ENCODE measurements at places on chromosomes 2 and 18. TPM values are rescaled to one million over a fixed set of nuclear protein-coding genes. Genes with fewer than 3 reads are reported as not detected.

Gene ADAM23
- 17.2 TPM for total RNA-seq

Gene IL36B
- not detected for total RNA-seq

Gene TANC1
- total RNA-seq, result 7.5 TPM

Gene HOXD9
- total RNA-seq, result not detected

Gene VSNL1
- total RNA-seq, result 54.5 TPM

Gene LAMA1
- 95.4 TPM for total RNA-seq

Gene CYTIP
- 0.54 TPM for total RNA-seq

Gene CMPK2
- 0.31 TPM for total RNA-seq

DNA sequence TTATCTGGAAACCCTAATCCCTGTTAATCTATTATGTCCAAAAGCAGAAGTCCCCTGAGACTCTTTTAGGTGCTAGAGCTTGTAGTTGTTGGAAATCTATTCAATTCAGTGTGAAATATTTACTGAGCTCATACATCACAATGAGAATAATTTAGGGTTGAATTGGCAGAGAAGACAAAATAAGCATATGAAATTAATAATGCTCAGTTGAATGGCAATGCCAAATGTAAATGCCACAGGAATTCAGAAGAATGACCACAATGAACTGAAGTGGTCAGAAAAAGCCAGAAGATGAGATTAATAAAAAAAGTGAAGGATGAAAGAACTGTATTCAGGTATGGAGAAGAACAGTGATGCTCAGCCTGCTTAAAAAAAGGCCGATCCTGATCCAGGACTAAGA is 8.0 kb upstream of the STAT4 start:
- DNase-seq, result no peak

GRCh38 chr2:204069804-204070203 is 133.2 kb downstream of the ICOS start:
- no peak for DNase-seq

GRCh38 chr2:235658351-235659174 is 164.7 kb downstream of the AGAP1 start:
- peak; percentile 81 for DNase-seq

DNA sequence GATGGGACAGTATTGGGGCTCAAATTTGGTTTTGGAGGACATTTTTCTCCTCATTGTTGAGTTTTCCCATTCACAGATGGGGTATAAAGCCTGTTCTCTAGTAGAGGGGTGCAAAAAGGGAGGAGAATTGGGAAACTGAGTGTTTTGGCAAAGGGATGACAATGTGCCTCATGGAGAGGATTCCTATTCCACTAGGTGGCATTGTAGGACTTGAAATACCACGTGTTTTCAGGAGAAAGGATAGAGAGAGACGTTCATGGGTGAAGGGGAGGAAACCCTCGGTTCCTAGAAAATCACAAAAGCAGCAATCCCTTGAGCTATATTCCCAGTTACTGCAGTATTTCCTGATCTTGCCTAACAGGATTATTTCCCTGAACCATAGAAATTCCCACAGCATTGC is 113.7 kb upstream of the SRD5A2 start:
- peak; percentile 5 for DNase-seq

DNA sequence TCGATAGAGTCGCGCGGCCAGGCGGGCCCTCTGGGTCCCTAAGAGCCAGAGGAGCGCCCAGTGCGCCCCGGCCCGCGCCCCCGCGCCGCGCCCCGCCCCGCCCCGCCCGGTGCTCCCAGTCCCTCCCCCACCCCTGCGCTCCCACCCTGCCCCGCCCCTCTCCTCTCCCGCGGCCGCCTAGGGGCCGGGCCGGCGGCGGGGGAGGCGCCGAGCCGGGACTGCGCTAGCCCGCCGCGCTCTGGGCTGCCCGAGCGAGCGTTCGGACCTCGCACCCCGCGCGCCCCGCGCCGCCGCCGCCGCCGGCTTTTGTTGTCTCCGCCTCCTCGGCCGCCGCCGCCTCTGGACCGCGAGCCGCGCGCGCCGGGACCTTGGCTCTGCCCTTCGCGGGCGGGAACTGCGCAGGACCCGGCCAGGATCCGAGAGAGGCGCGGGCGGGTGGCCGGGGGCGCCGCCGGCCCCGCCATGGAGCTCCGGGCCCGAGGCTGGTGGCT is at the start of gene GPC1:
Gene GPC1, plus strand, starts transcription at position 207 of the 491 bp plus-strand sequence. Its CDS starts 256 bp downstream, at position 463.
- peak; percentile 94 for DNase-seq

DNA sequence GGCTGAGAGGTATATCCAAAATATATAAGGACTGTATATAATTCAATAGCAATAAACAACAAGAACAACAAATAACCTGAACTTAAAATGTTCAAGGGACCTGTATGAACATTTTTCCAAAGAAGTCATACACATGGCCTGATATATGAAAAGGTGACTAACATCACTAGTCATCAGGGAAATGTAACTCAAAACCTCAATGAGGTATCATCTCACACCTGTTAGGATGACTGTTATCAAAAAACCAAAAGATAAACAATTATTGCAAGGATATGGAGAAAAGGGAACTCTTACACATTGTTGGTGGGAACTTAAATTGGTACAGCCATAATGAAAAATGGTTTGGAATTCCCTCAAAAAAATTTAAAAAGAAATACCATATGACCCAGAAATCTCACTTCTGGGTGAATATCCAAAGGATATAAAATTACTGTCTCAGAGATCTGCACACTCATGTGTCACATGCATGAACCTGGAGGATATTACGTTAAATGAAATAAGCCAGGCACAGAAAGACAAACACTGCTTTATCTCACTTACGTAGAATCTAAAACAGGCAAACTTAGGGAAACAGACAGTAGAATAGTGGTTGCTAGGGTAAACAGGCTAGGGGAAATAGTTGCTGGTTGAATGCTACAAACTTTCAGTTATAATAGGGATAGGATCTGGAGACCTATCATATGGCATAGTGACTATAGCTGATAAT is 334.5 kb upstream of the MMADHC start:
- DNase-seq, result no peak

DNA sequence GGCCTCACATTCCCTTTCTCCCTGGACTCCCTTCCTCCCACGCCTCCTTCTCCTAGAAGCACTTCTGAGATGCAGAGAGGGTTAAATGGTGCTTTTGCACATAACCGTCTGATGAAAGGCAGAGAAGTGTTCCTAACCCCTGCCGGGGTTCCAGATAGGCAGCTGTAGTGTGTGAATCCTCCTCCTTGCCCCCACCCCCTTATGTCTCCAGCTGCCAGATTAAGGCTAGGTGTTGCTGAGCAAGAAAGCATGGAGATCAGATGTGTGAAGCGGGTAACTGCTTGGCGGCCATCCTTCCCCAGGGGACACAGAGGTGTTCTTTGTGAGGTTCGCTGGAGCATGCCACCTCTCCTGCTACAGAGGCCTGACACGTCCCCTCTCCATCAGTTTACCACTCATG is 88.3 kb downstream of the NRP2 start:
- no peak for DNase-seq

DNA sequence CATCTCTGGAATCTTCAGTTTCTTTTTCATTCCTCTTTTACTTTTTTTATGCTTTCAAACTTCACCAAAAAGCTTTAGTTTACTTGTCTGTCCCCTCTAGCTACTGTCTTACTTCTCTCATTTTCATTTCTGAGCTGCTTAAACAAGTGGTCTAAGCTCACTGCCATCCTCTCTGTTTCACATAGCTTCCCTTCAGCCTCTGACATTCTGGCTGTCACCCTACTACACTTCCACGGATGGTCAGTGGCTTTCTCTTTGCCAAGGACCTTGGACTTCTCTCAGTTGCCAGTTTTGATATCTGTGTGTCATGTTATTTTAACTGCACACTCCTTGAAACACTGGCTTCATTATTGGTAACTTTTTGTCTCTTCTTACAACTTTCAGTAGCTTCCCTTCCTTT is 176.1 kb downstream of the IKZF2 start:
- no peak for DNase-seq

DNA sequence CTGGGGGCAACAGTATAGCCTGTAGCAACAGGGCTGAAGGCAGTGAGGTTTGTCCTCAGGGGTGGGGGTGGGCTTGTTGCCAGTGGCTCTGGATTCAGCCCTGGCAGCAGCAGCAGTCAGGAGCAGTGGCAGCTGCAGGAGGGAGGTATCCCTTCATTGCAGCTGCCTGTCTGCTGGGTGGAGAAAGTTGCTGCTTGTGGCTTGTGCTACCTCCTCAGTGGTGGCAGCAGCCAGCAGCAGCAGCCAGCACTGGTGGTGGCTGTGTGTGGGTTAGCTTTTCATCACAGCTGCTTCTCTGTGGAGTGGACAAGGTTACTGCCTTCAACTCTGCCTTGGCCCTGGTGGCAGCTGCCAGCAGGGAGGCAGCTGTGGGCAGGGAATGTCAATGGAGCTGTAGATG is 94.9 kb downstream of the ARL6IP6 start:
- no peak for DNase-seq

GRCh38 chr2:43136876-43137275 is 89.5 kb downstream of the ZFP36L2 start:
- DNase-seq, result no peak

GRCh38 chr18:79614211-79614955 is 65.2 kb upstream of the CTDP1 start:
- no peak for DNase-seq

DNA sequence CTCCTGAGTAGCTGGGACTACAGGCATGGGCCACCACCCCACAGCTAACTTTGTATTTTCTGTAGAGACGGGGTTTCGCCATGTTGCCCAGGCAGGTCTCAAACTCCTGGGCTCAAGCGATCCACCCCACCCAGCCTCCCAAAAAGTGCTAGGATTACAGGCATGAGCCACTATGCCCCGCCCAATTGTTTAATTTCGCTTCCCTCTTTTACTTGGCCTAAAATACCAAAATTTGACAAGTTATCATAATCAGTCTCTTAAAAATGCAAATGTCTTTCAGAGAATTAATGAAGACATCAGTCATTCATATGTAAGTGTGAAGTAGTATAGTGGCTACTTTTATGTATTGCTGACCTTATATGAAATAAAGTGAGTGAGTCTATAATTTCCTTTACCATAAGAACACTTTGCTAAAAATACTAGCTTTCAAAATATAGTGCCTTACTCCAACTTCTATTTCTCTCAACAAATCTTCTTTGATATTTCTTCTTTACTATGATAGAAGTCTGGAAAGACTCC is 9.8 kb downstream of the FBXO11 start:
- DNase-seq, result no peak

DNA sequence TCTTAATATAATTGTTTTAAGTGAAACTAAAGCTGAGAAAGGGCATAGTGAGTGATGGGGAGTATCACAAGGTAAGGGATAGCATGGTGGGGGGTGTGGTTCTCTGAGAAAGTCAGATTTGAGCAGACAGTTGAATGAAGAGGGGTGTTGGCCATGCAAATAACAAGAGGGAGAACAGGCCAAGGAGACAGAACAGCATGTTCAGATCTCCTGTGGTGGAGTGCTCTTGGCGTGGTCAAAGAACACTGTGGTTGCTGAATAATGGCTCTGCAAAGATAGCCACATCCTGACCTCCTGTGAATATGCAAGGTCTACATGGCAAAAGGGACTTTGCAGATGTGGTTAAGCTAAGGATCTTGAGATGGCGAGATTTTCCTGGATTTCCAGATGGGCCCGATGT is 389.2 kb downstream of the TMEM182 start:
- DNase-seq, result no peak

GRCh38 chr2:23220513-23221094 is 164.4 kb upstream of the KLHL29 start:
- peak; percentile 28 for DNase-seq

GRCh38 chr2:144596073-144596871 is 76.4 kb upstream of the ZEB2 start:
- peak; percentile 55 for DNase-seq

DNA sequence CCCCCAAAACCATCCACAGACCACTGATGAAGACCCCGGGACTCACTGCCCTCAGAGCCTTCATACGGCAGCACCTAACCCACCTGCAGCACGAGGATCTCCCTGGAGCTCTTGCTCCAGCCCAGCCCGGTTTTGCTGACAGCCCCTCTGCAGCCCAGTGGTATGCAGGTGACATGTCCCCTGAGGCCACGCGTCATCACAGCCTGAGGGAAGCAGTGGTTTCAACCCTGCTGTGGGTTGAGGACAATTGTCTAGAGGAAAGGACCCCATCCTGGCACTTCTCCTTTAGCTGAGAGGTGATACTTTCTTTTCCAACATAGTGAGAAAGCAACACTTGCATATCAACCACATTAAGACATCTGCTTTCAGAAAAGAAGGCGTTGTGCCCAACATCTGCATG is 134.0 kb downstream of the SEPTIN10 start:
- no peak for DNase-seq

DNA sequence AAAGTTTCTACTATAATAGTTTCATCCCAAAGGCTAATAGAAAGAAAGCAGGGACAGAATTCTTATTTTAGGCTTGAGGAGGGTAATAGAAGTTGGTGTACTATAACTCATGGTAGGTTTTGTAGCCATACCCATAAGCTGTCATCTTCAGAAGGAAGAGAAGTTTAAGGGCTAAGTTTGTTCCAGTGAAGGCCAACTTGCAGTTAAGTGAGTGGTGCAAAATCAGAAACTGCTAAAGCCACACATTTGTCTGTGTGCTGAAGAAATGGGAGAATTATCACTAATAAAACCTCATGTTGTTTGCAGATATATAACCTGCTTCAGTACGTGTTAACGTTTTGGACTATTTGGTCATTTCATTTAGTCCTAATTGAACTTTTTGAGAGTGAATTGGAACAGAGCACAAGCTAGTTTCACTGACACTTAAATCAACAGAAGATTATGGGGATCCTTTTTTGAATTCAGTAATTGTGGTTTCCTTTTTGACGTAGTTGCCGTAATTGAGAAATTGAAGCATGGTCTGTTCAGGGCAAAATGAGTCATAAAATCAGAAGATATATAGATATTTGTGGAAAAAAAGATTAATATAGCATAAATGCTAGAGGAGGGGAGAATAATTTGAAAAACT is 69.1 kb downstream of the PHLPP1 start:
- no peak for DNase-seq

DNA sequence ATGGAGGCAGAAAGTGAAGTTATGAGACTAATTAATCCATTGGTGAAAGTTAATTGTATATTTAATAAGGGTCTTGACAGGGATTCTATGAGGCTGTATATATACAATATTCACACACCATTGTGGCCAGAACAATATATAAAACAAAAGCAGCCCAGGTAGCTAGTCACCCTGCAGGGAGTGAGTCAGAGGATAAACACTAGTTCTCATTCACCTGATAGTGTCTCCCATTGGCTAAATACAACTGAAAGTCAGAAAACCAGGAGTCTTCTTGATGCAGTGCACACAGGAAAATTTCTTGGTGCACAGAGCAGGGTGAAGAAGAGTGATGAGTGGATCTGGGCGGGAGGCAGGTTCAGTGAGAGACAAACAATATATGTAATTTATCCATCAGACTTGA is 465.2 kb downstream of the ERBB4 start:
- DNase-seq, result no peak

All from neural progenitor cell (in vitro differentiated cells).